ENCODE measurements at places on chromosomes 7 and 10. TPM values are rescaled to one million over a fixed set of nuclear protein-coding genes. Genes with fewer than 3 reads are reported as not detected.

- H3K4me1 ChIP-seq: no peaks in the 10 kb centered on the region
- no peak overlapping the region for H3K27ac ChIP-seq
- no peaks in the 10 kb centered on the region for H3K36me3 ChIP-seq
- DNase-seq: no peak
- H3K4me3 ChIP-seq: no peak overlapping the region
These were observed 427.7 kb downstream of the LRMDA start for GRCh38 chr10:75859141-75859540.

DNA sequence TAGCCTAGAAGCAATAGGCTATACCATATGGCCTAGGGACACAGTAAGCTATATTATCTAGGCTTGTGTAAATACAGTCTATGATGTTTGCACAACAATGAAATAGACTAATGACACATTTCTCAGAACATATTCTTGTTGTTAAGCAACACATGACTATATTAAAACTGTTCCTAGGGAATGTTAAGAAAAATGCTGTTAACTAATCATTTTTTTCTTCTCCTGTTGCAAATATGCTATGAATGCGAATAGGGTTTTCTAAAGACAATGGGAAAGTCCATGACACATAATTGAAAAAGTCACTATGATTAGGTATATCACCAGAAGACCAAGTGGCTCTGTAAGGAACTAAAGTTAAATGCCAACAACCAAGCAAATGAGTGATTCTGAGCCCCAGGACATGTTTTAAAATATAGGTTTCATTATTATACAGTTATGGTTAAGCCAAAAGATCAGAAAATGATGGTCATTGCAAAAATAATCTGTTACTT, 454.0 kb upstream of the SORCS1 start:
- H3K27me3 ChIP-seq: peaks cover 2% of the 10 kb centered on the region
- DNase-seq: no peak
- H3K36me3 ChIP-seq: no peaks in the 10 kb centered on the region
- no peaks in the 10 kb centered on the region for H3K4me1 ChIP-seq

GRCh38 chr10:53379956-53380355, 607.4 kb upstream of the MBL2 start:
- no peaks in the 10 kb centered on the region for H3K4me1 ChIP-seq
- DNase-seq: no peak
- no peak overlapping the region for H3K27ac ChIP-seq
- no peak overlapping the region for H3K4me3 ChIP-seq

DNA sequence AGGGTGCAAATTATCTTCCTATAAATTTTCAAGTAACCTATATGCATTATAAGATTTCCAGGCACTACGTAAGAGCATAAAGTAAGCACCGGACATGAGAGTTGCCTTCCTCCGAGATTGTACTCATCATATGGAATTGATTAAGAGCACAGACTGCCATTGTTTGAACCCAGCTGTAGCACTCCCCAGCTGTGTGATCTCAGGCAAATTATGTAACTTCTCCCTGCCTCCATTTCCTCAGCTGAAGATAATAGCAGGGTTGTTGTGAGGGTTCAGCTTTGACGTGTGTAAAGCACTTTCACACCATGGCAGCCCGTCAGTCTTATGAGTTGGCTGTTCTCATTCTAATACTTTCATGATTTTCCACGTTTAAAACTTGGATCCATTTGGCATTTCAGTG, 122.6 kb downstream of the ITIH5 start:
- no peak overlapping the region for H3K4me3 ChIP-seq
- no peaks in the 10 kb centered on the region for H3K4me1 ChIP-seq
- H3K27ac ChIP-seq: no peak overlapping the region
- H3K36me3 ChIP-seq: no peaks in the 10 kb centered on the region
- no peak for DNase-seq
- no peaks in the 10 kb centered on the region for H3K27me3 ChIP-seq

LIPK gene
- total RNA-seq: not detected

SPDYE6 gene
- total RNA-seq: not detected
